ENCODE measurements at places on chromosomes 6 and 20.
A peak's percentile ranks its signal among the peaks of the same experiment; 100 is the strongest.

- no peak for DNase-seq
Observed at GRCh38 chr20:63734111-63734945, 2.1 kb upstream of the LIME1 start.

DNA sequence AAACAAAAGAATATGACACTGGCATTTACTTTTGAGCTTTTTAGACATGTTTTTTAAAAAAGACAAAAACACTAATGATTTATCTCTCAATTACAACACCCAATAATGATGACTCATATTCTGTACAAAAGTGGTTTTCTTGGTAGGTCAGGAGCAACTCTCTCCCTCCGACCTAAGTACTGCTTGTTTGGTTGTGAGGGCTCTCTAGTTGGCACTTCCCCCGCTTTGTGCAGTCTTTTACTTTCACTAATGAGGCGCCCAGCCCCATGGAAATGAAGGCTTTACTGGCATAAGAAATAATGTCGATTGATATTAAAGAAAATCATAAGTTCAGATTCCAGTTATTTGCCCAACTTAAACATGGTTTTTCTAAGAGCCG lies 1.3 kb downstream of the KPNA5 start:
- peak; percentile 62 for DNase-seq

- DNase-seq: no peak
Observed at GRCh38 chr20:4569092-4569491, 152.6 kb upstream of the PRND start.

DNA sequence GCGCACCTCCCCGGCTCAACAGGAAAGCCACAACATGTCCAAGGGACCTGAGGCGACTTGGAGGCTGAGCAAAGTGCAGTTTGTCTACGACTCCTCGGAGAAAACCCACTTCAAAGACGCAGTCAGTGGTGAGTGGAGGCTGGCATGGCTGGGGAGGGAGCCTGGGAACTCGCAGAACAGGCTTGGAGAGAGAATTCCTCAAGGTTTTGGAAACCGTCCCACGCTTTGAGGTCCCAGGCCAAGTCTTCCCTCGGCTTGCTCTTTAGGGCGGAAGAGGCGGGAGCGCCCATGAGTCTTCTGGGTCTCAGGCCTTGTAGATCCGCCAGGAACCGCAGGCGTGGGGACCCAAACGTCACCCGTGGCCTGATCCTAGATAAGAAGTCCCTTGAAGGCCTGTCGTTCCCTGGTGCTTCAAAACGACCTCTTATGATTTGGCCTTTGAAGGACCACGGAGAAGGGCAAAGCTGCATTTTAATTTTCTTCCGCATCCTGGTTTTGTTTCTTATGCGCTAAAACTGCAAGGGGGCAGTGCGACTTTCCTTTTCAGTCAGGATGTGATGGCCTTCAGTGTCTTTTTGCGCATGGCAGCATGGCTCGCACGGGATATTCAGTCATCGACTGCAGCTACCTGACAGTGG lies 2.0 kb downstream of the LAMP5 start:
- DNase-seq: no peak

DNA sequence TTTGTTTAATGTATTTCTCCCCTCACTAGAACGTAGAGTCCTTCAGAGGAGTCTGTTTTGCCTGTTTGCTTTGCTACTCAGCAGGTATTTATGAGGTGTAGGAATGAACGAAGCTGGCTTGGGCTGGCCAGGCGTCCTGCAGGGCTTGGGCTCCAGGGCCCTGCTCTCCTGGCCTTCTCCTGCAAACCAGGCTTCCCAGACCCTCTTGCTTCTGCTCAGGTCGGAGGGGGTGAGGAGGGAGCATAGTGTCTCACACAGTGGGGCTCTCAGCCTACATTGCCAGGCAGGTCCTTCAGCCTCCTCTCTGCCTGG lies 24.6 kb upstream of the MLN start:
- no peak for DNase-seq

DNA sequence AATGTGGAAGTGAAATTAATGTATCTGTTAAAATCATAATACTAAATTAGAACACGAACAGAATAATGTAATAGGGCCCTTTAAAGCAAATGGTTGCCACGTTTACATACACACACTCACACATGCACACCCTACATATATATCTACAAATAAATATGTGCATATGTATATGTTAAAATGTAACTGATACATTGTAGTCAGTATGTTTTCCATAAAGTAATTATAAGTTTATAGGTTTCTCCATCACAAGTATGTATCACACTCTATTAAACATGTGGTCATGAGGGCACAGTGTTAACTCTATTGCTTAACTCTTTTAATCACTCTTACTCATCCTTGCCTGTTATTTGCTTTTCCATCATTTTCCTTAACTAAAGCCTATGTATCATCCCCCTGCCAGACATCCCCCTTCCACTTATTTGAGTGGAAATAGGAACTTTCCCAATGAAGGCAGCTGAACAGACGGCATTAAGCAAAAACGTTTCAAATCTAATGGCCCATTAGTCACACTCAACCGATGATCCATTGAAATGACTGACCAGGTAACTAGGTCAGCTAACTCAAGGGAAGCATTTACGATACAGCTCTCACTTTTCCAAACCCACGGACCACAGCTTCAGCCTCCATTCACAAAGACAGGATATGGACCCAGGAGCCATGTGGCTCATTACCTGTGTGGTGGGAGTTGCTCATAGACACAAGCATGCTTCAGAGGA lies 89.3 kb downstream of the HAO1 start:
- DNase-seq: no peak

- no peak for DNase-seq
Observed at GRCh38 chr6:168609914-168610490, 169.0 kb downstream of the SMOC2 start.

- peak; percentile 85 for DNase-seq
Observed at GRCh38 chr20:44901974-44902373, 7.9 kb upstream of the PABPC1L start.

DNA sequence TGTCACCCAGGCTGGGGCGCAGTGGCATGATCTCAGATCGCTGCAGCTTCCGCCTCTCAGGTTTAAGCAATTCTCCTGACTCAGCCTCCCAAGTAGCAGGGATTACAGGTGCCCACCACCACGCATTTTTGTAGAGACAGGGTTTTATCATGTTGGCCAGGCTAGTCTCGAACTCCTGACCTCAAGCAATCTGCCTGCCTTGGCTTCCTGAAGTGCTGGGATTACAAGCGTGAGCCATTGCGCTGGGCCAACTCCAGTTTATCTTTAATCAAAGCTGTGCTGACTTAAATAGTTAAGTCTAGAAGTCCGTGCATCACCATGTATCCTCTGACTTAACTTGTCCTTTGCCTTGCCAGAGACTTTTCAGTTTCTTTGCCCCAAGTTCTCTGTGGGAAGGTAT lies 224.3 kb downstream of the TMEM242 start:
- no peak for DNase-seq

DNA sequence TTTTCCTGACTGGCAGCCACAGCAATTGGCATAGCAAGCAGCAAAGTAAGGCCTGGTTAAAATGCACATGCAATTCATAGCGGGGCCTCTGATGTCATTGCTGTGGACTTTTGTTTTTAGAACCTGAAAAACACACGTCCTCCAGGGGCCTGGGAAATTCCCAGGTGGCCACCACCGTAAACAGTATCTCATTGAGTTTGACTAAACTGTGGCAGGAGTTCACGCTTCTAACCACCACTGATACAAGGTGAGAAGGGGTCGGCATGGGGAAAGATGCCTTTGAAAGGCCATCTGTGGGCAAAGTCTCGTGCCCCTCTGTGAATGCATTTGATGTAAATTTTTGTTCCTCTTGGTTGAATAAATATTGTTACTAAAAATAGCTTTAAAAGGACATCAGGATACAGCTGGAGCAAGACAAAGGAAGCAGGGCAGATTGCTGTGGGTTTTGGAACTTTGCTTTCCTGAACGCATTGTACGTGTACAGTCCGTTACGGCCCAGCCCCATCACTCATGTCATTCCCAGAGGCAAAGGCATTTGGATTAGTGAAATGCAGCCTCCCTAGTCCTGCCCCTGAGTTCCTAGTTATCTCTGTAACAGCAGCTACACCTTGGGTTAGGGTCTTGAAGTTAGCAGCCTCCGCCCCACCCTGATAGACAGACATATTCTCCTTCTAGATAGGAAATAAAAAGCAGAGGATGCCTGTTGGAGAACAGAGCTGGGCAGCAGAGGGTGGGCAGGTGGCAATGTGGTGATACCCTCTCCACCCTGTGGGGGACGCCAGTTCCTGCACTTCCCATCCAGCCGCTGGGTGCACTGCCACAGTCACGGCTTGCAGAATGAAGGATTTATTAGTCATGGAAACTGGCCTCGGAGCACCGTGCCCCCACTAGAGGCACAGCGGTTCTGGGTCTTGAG lies 80.3 kb downstream of the ZDHHC14 start:
- DNase-seq: no peak

GRCh38 chr6:56905378-56905777 lies 49.5 kb upstream of the BEND6 start:
- no peak for DNase-seq

DNA sequence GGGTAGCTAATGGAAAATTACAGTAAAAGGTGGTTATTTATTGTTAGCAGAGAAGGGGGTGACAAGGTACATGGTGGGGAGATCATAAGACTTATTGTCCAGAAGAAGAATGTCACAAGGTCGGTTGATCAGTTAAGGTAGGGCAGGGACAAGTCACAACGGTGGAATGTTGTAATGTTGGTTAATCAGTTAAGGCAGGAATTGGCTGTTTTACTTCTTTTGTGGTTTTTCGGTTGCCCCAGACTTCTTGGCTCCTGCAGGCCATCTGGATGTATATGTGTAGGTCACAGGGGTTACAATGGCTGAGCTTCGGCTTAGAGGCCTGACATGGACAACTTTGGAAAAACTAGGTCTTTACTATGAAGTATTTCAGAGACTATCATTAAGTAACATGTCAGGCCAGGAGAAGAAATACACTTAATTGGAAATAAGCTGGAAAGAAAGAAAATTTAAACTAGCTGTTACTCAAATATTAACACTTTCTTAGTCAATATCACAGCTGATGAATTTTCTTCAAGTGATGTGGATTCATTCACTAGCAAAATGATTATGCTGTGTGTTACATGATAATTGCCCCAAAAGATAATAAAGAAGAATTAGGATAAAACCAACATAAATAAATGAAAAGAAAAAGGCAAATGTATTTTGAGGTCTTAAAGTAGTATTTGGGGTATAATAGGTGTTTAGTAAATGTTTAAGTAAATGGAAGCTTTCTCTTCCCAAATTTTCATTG lies 4.4 kb downstream of the AIG1 start:
- no peak for DNase-seq

GRCh38 chr20:13017235-13017634 lies 8.5 kb downstream of the SPTLC3 start:
- no peak for DNase-seq

DNA sequence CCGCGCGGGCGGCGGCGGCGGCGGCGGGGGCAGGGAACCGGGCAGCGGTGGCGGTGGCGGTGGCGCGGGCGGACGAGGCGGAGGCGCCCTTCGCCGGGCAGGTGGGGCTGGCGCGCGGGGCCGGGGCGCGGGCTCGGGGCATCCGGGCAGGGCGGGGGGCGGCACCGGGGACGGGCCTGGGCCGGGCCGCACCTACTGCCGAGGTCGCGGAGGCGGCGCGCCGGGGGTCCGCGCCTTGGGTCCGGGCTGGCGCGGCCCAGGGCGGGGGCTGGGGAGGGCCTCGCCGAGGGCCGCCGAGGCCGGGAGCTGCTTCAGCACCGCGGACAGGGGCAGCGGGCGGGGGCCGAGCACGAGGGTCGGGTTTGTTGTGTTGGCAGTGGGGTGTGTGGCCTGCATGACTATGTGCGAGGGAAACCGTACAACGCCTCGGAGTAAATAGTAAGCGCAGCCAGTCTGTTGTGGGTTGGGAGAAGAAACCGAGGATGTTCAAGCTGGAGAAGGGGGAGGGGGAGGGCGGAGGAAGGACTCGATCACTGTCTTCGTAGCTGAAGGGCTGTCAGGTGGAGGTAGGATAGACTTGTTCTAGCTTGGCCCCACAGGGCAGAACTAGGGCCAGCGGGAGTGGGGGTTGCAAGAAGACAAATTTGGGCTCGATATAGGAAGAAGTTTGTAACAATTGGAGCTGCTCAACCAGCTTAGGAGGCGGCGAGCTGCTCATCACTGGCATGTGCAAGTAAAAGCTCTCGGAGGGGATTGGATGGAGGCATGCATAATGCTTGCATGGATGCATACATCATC lies 593 bp downstream of the MMP24 start:
- DNase-seq: no peak

GRCh38 chr6:46217671-46218131 lies 46.9 kb upstream of the ENPP5 start:
- DNase-seq: peak; percentile 66

DNA sequence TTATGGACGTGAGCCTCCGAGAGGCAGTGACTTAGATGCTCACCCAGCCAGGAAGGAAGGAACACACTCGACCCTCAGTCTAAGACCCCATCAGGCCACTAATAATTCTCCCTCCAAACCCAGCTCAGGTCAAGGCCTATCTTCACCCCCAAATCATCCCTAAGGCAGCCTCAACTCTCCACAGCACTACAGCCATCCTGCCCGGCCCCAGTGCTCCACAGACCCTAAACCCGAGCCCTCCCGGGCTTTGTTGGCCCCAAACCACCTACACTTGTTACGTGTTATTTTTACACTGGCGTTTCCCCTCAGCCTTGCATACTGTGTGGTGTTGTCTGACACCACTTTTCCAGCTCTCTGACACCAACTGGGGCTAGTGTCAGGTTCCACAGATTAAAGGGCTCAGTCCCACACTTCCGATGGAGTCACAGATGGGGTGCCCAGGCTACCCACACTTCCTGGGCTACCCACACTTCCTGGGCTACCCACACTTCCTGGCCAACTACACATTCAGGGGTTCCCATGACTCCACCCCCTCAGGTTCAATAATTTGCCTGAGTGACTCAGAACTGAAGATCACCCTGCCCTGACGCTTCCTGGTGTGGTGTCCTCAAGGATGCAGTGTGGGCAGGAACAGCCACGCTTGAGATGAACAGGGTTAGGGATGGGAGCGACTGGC lies 25.3 kb downstream of the RBCK1 start:
- DNase-seq: no peak

DNA sequence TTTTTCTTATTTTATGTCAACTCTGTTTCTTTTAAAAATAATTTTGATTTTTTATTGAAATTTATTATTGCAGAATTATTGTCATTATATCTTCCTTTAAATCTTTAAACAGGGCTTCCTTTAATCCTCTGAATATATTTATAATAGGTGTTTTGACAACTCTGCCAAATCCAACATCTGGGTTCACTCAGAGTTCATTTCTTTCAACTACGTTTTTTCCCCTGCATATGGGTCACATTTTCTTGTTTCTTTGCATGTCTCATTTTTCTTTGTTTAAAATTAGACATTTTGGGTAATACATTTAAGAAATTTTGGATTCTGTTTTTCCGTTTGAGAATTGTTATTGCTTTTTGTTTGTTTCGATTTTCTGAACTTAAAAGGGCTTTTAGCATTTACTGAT lies 655.1 kb upstream of the CITED2 start:
- DNase-seq: no peak

DNA sequence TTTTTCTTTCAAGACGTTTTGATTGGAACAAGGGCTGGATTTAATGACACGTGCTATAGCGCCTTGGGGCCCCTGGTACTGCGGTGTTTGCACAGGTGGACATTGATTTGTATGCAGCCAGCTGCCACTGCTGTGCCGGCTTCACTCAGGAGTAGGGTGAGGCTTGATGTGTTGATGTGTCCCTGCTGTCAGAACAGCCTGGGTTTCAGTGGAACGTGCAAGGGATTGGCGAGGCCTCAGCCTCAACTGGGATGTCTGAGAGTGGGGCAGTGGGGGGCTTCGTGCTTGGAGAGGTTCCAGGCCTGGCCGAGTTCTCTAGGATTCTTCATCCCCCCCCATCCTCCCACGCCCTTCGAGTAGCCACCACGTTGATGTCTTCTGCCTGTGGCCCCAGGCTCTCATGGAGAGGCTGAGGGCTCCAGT lies 23.0 kb downstream of the PYGB start:
- DNase-seq: no peak

- no peak for DNase-seq
Observed at GRCh38 chr20:40488401-40488800, 200.6 kb downstream of the MAFB start.

All from pons (tissue), 1 donor.